Left ventricle myocardium inferior (tissue), 1 donor: ENCODE measurements at places on chromosomes 6 and 20. TPM values are rescaled to one million over a fixed set of nuclear protein-coding genes. Genes with fewer than 3 reads are reported as not detected.

The PPIL6 gene
- 3.9 TPM for total RNA-seq

GRCh38 chr6:114052141-114052540 lies 81.2 kb upstream of the HDAC2 start:
- DNase-seq = no peak

DNA sequence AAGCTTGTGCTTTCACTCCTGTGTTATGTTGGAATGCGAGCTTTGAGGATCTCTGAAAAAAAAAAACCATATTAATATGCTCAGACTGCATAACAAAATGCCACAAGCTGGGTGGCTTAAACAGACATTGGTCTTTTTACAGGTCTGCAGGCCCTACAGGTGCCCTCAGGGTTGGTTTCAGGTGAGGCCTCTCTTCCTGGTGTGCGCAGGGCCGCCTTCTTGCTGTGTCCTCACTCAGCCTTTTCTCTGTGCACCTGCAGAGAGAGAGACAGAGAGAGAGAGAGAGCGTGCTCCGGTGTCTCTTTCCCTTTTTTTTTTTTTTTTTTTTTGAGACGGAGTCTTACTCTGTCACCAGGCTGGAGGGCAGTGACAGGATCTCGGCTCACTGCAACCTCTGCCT lies 114.1 kb upstream of the SNX9 start:
- no peak for DNase-seq

The TCP11 gene
- not detected for total RNA-seq

DNA sequence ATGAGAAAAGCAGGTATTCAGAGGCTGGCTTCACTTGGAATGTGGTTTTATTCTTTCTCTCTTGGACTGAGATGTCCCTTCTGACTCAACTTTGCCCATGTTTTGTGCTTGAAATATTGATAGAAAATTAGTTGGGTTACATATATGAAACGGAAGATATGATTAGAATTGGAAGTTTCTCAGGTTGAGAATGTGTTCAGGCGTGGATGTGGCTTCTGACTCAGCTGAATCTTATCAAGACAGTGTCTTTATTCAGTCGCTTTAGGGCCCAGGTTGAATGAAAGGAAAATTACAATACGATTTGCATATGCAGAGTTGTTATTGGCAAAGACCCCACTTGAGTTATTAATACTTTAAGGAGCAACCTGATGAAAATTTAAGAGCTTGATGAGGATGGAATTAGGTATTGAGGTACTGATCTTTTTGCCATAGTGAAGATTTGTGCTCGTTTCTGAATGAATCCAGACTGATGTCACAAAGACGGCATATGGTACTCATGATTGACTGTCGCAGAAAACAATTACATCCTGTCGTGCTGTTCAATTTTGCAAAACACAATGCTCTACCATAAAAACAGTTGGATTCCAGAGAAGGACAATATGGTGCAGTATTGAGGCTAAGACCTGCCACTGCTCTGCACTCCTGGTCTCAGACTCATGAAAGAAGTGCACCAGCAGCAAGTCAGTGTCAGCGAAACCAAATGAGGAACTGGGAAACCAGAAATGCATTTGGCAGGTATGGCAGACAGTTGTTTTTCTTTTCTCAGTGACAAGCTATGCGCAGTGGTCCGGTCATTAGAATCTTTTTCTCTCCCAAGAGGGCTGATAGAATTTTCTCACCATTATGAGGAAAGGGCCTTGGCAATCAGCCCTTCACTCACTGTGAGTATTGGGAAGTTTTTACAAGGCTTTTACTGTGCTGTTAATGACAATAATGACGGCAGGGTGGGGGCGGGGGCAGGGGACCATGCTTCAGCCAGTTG lies 158.3 kb downstream of the DOK5 start:
- no peak for DNase-seq

The THEMIS gene
- total RNA-seq = 0.22 TPM

- DNase-seq = no peak
Measured at GRCh38 chr6:144912474-144912873, 627.3 kb downstream of the UTRN start.

The DNAH8 gene
- 0.03 TPM for total RNA-seq

GRCh38 chr6:19731282-19731681 lies 105.9 kb upstream of the ID4 start:
- DNase-seq = no peak

DNA sequence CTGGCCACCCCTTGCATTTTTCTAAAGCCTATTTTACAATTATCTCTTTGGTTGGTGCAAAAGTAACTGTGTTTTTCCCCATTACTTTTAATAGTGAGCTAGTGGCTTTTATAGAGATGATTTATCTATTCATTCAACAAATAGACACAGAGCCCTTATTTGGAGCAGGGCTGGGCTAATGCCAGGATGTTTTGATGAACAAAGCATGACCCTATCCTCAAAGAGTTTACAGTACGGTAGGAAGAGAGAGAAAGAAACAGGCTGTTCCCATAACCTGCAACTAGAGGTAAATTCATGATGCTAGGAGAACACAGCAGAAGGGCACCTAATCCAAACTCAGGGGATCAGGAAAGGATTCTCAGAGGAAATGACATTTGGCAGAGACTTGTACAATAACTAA lies 37.3 kb upstream of the UST start:
- no peak for DNase-seq
